Fibroblast of skin of scalp (primary cell): ENCODE measurements at places on chromosomes 5 and 9.

DNA sequence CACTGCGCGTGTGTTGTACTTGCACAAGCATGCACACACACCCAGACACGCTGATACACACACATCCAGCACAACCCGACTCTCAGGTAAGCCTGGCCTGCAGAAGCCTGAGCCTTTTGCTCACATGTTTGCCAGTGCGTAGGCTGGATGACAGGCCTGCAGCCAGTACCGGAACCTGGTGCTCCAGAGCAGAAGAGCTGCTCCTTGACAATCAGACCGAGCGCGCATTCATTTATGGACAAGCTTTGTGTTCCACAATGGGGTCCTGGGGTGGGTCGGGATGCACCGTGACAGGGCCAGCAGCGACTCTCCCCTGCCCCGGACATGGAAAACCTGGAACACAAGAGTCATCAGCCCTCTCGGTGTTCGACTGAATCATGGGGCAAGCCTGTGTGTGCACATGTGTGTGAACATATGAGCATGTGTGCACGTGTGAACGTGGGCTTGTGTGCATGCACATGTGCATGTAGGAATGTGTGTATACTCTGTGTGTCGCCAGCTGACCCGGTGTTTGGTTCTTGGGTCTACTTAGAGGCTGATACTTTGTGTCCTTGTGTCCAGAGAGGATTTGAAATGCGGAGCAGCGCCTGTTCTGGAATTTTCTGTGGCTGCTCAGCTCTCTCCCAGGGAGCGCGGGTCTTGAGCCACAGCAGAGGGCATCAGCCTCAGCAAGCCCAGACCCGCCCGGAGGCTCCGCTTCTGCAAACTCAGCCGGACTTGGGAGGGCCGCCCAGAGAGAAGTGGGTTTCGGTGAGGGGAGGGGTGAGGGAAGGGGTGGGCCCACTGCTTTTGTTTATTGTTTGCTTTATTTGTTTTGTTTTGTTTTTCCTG, 32.2 kb downstream of the IRX4 start:
- no peak for DNase-seq

DNA sequence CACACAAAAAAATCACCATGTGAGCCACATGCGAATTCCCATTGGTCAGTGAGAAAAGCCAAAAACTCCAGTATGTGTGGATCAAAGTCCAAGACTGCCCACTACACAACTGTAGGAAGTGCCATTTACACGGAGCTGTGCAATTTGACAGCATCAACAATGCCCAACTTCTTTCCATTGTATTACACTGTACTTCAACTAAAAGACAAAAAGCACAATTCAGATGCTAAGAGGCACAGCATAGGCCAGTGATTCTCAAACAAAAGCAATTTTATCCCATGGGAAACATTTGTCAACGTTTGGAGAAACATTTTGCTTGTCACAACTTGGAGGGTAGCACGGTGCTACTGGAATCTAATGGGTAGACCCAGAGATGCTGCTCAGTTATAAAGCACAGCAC, 39.8 kb downstream of the IARS1 start:
- DNase-seq: no peak

- no peak for DNase-seq
Observed at GRCh38 chr9:136153381-136154065, 34.8 kb upstream of the TMEM250 start.

- DNase-seq: peak; percentile 18
Observed at GRCh38 chr5:79582186-79582585, 30.1 kb upstream of the TENT2 start.

- peak; percentile 48 for DNase-seq
Observed at GRCh38 chr5:44332285-44332971, 56.8 kb downstream of the FGF10 start.

DNA sequence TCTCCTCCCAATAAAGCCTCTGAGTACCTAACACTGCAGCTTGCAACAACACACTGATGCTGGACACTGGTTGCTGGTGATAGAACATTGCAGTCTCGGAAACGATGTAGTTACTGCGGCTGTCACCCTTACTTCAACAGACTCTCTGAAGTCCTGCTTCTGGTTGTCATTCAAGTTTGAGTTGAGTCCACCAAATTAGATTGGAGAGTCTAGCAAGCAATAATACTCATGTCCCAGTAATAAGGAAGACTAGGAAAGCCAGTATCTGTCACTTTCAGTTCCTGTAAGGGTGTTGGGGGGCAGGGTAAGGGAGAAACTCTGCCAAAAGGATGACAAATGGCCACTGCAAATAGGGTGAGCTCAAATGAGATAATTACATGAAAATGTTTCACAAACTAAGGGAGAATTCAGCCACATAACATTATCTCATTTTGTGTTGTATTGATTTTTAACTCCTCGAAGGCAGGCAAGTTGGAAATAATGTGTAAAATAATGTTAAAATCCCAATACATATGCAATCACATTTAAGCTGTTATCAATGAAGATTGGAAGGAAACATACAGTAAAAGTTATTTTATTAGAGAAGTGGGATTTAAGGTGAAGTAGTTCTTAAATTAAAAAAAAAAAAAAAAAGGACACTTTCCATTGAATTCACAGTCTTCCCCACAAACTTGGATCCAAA, 849 bp upstream of the IFT74 start:
- no peak for DNase-seq

DNA sequence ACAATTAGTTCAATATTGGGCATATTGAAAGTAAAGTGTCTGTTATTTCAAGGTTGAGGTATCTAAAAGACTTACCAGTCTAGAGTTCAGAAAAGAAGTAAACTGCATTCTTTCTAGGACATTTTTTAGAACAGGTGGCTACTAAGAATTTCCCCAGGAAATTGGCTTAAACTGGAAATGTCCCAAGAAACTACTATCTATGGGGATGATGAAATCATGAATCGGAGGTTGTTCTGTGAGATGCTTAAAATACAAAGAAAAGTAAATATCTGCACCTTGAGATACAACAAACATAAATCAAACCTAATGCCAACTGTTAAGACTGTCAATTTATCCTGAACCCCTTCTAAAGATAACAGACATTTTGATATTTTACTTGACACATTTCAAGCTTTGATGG, 226.5 kb upstream of the NREP start:
- no peak for DNase-seq

- DNase-seq: no peak
Observed at GRCh38 chr9:93595861-93596365, 19.5 kb downstream of the PHF2 start.

GRCh38 chr9:123821619-123822018, 108.3 kb downstream of the DENND1A start:
- DNase-seq: peak; percentile 5

DNA sequence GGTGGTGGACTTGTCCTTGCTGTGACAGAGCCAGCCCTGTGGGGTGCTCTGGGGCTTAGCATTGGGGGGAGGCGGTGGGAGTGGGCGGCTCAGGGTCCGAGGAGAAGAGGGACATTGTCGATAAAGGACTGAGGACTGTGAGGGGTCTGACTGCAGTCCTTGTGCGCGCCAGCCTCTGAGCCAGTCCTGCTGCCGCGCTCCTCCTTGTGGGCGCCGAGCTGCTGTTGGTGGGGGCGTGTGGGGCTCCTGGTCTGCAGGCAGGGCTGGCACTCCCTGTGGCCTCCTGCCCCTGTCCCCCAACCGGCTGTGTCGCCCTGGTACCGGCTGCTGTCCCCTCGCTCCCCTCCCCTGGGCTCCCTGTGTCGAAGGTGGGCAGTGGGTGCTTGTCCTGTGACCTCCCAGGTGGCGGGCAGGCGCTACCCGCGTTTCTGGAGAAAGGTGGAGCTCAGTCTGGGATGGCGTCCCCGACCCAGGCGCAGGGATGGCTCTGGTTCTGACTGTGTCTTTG, 6.9 kb downstream of the RNU6ATAC start:
- DNase-seq: no peak

DNA sequence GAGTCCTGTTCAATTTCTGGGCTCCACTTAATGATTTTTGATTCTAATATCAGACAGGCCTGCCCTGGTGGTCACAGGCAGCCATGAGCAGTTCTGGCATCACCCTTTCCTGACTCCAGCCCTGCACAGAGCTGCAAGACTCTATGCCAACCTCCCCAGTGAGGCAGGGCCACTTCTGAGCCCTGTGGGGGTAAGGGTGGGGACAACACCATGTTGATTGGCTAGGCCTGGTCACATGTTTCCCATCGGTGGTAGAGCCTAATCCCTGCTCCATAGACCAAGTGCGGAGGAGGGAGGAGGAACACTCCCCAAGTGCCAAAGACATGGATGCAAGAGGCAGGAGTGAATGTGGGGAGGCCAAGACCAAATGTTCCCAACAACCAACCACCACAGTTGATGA, 134.6 kb downstream of the PHF2 start:
- no peak for DNase-seq

GRCh38 chr5:158265931-158266700, 407.2 kb upstream of the CLINT1 start:
- DNase-seq: no peak

DNA sequence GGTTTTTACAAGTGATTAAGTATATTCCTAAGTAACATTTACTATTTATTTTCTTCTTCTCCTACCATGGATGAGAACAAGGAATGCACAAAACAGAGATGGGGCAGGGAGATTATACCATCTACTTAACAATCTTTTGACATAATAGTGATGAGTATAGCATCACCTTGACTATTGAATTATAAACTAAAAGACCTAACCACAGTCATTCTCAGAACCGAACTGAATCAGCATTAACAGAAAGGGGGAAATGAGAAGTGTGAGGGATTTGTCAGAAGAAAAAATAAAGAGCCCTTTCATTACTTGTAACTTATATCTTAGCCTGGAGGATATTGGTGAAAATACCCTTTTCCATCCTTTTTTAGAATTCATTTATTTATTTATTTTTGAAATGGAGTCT, 21.9 kb downstream of the OR2Y1 start:
- DNase-seq: no peak

- no peak for DNase-seq
Observed at GRCh38 chr5:74556006-74556405, 84.5 kb downstream of the ENC1 start.

GRCh38 chr5:159849437-159850083, 66.7 kb upstream of the ADRA1B start:
- DNase-seq: peak; percentile 71

DNA sequence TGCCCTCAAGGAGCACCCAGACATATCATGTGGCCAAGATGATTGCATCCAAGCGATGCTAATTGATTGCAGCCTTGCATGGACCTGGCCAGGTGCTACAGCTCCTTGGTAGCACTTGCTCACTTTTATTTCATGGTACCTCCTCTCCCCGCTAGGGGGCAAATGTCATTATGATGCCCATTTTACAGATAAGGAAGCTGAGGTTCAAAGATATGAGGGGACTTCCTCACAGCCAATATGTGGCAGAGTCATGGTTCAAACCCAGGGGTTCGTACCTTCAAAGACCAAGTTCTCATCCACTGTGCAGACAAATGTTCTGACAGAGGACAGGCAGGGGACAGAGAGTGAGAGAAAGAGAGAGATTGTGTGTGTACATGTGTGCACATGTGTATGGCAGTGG, 21.9 kb upstream of the KCNMB1 start:
- no peak for DNase-seq

DNA sequence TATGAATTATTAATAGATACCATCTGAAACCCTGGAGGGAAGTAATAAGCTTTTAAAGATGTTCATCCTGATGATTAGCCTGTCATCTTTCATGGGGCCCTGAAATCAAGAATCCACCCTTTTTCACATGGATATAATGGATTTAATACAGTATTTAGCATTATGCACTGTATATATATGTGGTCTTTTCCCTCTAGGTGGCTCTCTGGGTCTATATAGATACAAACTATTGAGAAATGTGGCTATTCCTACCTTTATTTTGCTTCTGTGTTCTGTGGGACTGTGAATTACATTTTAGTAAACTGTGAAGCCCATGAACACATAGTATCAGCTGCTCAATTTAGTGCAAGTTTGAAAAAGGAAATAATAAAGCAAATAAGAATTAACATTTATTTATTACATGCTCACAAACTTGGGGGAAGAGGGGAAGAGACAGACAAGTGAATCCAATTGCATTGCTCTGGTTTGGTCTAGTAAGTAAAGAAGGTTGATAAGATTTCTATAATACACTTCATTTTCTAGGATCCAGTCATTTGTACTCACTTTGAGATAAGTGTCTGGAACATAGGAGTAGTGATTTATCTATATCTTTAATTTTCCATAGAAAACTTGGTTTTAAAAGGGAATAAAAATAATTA, 112.2 kb downstream of the SCAMP1 start:
- DNase-seq: peak; percentile 31

- no peak for DNase-seq
Observed at GRCh38 chr9:129403779-129404620, 216.9 kb downstream of the C9orf50 start.
